ENCODE measurements at places on chromosomes 7 and 10.

DNA sequence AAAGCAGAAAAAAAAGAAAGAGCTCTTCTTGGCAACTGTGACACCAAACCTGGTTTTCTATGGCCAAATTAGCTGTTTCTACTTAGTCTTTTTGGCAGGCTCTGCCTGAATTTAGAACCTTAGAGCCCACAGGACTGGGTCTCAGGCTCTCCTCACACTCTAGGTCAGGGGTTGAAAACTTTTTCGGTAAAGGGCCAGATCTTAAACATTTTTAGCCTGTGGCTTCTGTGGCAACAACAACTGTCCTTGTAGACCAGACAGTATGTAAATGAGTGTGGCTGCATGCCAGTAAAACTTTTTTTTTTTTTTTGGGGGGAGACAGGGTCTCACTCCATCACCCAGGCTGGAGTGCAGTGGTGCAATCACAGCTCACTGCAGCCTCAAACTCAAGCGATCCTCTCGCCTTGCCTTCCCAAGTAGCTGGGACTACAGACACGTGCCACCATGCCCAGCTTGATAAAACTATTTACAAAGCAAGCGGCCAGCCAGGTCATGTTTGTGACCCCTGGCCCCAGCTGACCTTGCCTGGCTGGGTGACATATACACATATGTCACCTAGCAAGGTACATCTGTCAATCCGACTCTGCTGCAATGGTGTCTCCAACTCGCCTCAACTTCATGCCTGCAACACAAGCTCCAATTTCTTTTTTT, 17.4 kb downstream of the KPNA7 start:
- no peak for DNase-seq

- no peak for DNase-seq
Observed at GRCh38 chr7:1103789-1104515, 16.0 kb downstream of the GPER1 start.

DNA sequence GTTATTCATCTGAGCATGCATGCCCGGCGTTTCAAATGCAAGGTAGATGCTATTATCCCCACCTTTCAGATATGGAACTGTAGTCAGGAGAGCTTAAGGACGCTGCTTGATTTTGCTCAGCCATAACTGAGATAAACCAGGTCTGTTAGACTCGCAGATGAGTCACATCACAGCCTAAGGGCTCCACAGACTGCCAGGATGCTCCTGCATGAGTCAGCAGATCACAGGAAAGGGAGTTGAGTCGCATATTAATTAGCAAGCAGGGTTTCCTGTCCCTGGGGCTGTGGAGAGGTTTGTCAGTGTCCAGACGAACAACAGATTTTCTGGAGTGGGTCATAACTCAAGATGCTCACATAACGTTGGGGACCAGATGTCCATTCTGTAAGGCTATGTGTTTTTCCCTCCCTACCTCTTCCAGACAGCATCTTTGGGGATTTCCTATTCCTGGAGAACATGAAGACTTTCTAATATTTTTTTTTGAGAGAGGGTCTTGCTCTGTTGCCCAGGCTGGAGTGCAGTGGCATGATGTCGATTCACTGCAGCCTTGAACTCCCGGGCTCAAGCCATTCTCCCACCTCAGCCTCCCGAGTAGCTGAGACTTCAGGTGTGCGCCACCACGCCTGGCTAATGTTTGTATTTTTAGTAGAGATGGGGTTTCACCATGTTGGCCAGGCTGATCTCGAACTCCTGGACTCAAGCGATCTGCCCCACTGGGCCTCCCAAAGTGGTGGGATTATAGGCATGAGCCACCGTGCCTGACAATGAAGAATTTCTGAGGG, 36.7 kb downstream of the PFKFB3 start:
- no peak for DNase-seq

GRCh38 chr10:28580825-28581224, 47.9 kb downstream of the WAC start:
- DNase-seq = no peak

GRCh38 chr7:18457832-18458231, 37.7 kb upstream of the HDAC9 start:
- no peak for DNase-seq

GRCh38 chr7:4713183-4713784, 31.2 kb downstream of the FOXK1 start:
- DNase-seq = no peak

DNA sequence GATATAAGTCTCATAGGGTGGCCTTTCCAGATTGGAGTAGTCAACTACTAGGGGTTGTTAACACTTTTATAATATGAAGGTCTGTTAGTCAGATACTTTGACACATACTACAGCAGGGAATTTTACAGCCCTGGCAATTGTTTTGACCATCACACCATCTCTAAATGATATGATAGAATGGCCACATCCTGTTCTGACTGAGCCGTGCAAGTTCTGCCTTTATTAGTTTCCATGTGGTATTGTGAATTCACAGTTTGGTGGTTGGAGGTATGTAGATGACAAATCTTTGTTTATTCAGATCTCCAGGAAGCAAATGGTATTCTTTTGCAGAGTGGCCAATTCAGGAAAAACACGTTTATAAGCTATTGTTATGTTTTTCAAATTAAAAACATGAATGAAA, 83.0 kb downstream of the NRG3 start:
- no peak for DNase-seq

GRCh38 chr7:46321556-46322205, 400.6 kb upstream of the IGFBP3 start:
- no peak for DNase-seq

Measured in C1 segment of cervical spinal cord (tissue), 14 donors.